Fibroblast of skin of right quadriceps (primary cell): ENCODE measurements at places on chromosomes 5 and 9.

DNA sequence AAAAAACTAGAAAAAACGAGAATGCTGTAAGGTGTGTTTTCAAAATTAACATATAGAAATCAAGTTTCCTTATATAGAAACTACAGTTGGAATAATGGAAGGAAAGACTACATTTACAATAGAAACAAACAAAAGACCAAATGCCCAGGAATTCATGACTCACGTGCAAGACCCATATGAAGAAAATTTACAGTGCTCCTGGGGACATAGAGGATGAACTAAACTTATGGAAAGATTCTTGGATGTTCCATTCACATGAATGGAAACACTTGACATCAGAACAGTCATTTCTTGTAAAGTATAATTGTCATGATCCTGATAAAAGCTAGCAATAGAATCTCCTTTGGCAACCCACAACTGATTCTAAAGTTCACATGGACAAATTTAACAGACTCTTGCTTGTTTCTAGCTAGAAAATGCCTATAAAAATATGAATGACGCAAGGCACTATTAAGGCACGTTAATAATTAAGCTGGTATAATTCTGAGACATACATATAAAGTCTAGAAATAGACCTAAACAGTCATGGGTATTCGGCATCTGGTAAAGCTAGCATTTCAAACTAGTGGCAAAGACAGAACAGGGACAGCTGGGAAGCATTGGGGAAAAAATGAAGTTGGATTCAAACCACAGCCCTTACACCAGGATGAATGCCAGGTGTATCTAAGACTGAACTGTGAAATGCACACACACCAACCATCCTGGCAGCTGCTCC, 5.1 kb upstream of the ZFP62 start:
- peak; percentile 28 for DNase-seq

DNA sequence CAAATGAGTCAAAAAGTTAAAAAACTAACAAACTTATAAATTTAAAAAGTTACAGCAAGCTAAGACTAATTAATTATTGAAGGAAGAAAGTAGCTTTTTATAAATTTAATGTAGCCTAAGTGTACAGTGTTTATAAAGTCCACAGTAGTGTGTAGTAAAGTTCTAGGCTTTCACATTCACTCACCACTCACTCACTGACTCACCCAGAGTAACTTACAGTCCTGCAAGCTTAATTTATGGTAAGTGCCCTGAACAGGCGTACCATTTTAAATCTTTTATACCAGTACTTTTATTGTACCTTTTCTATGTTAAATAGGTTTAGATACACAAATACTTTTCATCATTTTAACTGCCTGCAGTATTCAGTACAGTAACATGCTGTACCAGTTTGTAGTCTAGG, 80.0 kb upstream of the C9orf72 start:
- DNase-seq = no peak

- no peak for DNase-seq
These were observed 7.7 kb downstream of the AHRR start for GRCh38 chr5:329121-329735.

DNA sequence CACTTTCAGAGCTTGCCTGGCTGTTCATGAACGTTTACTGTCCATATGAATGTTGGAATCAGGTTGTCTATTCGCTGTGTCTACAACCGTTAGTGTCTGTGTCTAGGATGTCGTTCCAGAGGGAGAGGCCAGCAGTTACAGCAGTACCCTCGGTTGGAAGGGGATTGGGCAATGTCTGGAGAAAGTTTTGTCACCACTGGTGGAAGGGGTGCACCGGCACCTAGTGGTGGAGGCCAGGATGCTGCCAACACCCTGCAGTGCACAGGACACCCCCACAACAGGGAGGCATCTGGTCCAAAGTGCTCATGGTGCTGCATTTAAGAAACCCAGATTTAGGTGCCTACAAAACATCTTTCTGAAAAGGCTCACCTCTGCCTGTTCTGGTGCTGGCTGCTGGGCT, 220.7 kb downstream of the FANCC start:
- DNase-seq = no peak

DNA sequence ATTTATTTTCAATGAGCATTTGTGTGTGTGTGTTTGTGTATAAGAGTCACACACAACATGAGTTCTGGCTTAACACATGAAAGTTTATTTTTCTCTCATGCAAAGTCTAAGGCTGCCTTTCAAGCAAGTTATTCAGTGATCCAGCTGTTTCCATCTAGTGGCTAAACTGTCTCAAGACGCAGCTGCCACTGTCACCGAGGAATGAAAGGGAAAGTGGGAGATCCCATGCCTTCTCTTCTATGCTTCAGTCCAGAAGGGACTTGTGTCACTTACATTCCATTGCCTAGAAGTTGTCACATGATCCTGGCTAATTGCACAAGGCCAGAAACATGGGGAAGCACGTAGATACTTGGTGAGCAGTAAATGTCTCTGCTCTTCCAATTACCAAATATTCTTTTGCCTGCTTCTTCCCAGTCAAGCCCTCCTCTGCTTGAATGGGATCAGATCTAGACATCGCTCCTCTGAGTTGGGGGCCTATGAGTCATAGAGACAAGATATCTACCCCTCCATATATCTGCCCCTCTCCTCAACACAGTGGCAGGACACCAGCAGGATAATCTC, 30.4 kb upstream of the SLIT3 start:
- DNase-seq = no peak

DNA sequence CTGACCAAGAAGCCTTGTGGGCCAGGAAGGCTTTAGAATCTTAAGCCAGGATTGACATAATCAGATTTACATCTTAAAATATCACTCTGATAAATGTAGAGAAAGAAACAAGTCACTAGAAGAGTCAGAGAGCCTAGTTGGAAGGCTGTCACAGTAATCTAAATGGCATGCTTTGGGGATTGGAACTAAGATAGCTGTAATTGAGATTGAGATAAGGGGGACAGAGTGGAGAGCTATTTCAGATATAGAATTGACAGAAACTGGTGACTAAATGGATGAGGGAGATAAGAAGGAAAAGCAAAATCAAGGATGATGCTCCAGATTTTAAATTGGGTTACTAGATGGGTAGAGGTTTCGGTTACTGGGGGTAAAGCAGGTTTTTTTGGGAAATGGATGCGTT, 100.5 kb downstream of the XRCC4 start:
- DNase-seq = no peak

GRCh38 chr5:154794525-154795234, 39.5 kb downstream of the LARP1 start:
- peak; percentile 12 for DNase-seq

- no peak for DNase-seq
These were observed 586.9 kb downstream of the RAB3C start for GRCh38 chr5:59169768-59170150.

- DNase-seq = peak; percentile 52
These were observed 184.1 kb downstream of the MARCHF11 start for GRCh38 chr5:15995341-15996052.

GRCh38 chr5:905139-905642, 12.5 kb downstream of the TRIP13 start:
- no peak for DNase-seq

GRCh38 chr5:179716286-179716685, 16.3 kb upstream of the MAML1 start:
- no peak for DNase-seq

DNA sequence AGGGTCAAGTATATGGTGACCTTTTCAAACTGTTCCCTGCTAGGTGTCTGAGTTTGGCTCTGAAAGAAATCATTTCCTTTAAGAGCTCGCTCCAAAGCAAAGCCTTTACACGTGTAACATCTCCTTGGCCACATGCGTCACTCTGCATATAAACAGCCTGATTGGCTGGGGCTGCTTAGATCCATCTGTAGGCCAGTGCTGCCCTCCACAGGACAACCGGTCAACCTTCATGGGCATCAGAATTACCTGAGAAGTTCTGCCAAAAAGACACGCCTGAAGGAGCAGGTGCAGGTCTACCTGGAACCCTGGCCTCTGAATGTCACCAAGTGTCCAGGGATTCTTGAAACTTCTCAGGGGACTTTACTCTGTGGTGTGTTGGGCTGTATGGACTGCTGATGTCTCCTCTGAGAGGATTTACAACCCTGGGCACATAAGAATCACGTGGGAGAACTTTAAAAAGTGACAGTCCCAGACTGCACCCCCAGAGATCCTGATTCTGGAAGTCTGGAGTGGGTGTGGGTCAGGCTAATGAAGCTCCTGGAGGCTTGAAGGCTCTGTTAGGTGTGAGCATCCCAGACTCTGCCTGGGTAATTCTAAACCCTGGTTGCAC, 497.6 kb downstream of the GADD45G start:
- peak; percentile 84 for DNase-seq

DNA sequence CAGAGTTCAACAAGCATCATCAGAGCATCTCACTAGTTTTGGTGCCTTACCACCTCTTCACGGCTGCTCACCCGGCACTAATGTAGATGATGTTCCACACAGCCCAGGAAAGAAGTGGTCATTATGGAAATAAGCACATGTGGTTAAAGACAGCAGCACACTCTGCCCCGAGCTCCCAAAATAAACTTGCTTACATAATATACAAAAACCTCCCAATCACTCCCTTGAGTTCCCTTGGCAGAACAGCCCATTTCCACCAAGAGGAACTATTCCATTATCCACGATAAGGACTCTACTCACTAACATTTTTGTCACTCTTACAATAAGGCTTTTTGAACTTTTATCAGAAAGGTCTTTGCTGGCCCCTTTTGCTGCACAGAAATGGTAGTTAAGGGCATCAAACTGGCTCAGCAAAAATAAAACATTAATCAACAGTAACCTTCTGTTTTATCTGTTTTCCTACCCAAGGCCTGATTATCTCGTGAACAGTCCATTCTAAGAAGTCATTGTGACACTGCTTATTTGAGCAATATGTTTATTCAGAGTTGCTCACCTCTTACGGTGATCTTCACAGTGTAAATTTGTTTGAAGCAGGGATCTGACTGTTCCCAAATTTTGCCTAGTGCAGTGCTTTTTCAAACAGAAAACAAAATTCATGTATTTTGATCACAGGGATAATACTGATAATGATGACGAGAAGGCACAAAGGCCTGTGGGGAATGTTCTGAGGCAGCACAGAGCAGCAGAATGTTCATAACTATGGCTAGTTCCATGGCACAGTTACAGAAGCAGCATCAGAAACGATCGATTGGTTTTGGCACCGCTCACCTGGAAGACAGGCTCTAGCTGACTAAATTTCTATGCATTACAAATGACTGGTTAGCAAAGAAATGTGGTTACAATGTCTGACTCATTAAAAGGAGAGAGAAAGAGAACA, 399.8 kb upstream of the PIK3R1 start:
- DNase-seq = peak; percentile 46

GRCh38 chr5:32355686-32356085, 42.9 kb upstream of the MTMR12 start:
- DNase-seq = no peak

GRCh38 chr5:135377751-135378680, 21.0 kb downstream of the MACROH2A1 start:
- no peak for DNase-seq

- DNase-seq = peak; percentile 90
These were observed at the start of gene SPTAN1 for GRCh38 chr9:128552153-128552743. Gene SPTAN1 (plus strand): TSS chr9:128552587. CDS start chr9:128566741, 14,154 bp downstream.

- DNase-seq = no peak
These were observed 24.5 kb upstream of the FOCAD start for GRCh38 chr9:20659474-20659967.

DNA sequence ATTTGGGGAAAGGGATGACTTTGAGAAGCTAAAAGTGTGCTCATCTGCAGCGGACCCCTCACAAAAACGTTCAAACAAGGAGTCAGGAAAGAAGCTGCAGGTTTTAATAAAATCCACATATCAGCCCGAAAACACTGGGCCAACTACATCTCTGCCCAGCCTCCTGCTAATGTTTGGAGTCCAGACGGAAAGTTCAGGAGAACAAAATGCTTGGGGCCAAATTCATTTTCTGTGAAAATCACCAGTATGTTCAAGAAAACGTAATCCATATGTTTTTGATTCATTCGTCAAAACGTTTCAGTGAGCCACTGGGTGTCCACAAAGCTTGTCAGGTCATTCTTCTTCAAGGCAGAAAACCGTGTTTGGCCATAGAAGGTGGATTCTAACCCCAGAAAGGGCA, 87.5 kb upstream of the GAS1 start:
- no peak for DNase-seq

- no peak for DNase-seq
These were observed 43.9 kb downstream of the FYB1 start for GRCh38 chr5:39175273-39175955.

DNA sequence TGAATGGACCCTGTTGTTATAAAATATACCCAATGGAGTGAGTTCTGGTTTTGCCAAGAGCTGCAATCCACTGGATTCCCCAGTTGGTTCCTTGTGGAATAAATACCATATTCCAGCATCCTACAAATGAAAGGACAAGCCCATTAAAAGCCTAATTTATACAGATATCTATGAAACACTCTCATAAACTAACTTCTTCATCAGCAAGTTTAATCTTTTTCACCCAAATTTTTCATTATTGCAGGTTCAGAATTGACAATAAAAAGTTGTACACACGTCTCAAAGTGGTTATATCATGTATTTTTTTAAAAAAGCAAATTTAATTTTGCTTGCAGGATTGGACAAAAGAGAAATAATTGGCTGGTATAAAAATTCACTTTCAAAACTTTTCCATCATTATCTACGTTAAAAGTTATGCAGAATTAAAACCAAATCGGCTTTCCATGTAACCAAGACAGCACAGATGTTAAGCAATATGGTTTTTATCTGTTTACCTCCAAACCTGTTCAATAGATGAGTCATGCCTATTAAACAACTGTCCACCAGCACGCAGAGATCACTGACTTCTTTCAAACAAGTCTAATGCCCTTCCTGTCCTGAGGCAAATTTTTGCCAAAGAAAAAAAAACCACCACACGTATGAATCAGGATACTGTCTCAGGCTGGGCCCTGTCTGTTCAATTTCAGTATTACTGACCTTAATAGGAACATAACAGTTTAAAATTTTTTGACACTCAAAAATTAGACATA, 42.5 kb downstream of the CEMIP2 start:
- no peak for DNase-seq

DNA sequence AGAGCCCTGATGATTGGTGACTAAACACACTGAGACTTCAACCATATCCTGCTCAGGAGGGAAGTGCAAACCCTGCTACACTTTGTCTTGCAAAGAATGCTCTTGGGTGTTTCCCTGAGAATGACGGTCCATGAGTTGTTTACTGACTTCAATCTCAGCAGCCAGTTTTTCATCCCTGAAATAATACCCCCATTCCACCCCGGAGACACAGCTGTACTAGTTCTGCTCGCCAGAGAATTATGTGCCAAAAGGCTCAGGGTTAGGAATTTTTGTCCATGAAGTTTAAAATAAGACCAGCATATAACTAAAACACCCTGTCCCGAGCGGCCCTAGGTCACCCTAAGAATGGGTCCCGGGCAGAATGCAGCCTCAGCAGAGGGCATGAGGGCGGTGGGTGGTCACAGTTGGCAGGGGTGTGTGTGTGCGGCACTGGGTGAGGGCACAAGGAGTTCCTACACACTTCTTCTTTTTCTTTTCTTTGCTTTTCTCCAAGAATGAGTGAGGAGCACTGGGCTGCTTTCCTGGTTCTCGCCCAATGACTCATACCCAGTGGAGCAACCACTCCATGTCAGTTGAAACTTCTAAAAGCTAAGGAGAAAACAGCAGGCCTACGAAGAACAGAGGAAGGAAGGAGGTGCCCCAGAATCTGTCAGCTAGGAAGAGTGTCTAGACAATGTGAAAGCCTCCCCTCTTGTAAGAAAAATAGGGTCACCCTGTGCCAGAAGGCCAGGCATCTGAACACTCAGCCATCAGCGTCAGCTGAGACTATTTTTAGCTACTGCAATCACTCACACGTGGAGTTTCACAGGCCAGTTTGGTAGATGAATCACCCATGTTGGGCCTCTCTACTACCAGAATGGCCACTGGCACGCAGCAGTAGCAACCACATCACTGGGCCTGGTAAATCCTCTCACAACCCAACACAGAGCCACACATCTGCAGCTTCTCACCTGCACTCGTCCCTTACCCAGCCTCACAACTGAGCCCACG, 105.9 kb downstream of the DPYSL3 start:
- peak; percentile 96 for DNase-seq

GRCh38 chr5:124642151-124642550, 104.3 kb downstream of the ZNF608 start:
- DNase-seq = no peak
